MV-4-11 (cell line): ENCODE measurements at places on chromosomes 1 and 21.

DNA sequence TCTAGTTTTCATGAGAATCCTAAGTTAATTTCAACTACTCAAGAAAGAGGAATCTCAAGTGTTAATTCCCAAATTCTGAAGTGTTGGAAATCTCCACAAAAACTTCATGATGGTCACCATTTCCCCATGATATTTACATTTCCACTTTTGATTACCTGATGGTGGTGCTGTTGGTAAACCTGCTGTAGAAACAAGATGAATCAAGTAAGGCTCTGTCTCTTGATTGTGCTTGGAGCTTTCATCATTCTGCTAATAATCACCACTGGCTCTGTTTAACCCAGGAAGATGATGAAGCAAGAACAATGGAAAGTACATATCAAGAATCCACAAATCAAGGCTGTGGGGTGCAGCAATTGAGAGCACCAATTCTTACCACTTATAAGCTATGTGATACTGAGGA lies 77.8 kb downstream of the C4BPA start:
- no peak for DNase-seq

DNA sequence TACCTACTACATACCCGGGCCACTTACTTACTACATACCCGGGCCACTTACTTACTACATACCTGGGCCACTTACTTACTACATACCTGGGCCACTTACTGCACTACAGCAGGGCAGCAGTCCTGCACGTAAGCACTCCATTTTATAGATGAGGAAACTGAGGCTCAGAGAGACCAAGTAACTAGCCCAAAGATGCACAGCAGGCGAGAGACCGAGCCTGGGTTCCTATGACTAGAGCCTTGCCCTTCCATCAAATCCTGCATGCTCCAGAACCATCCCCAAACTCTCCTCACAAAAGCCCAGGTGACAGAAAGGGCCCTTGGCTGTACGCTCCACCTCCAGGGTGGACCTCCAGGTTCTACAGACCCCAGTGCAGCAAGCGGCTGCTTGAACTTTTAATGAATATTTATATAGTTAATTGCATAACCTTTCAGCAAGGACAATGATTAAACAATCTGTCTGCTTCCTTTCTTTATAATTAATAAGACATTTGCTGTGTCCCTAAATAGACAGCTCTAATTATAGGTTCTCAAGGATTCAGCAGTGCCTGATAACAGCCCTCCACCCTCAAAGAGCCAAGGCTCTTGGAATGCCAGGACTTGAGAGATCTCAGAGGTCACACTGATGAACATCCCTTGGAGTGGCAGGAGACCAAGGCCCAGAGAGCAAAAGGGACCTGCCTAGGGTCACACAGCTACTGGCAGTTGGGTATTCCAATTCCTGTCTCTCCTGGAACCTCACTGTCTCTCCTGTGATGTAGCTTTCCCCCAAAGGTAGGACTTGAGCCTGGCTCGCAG lies 43.4 kb downstream of the LRP8 start:
- DNase-seq, result no peak

- no peak for DNase-seq
Measured at GRCh38 chr1:92910081-92910480, 51.2 kb downstream of the DIPK1A start.

GRCh38 chr1:151005729-151006319 lies 878 bp downstream of the MINDY1 start:
- no peak for DNase-seq

- DNase-seq, result no peak
Measured at GRCh38 chr1:32742199-32742947, 39.8 kb upstream of the SYNC start.

- DNase-seq, result no peak
Measured at GRCh38 chr1:93969887-93970286, 60.7 kb upstream of the GCLM start.

- no peak for DNase-seq
Measured at GRCh38 chr1:241007668-241008067, 349.3 kb downstream of the RGS7 start.

- peak; percentile 26 for DNase-seq
Measured at GRCh38 chr1:112935461-112936111, 20.4 kb downstream of the SLC16A1 start.

DNA sequence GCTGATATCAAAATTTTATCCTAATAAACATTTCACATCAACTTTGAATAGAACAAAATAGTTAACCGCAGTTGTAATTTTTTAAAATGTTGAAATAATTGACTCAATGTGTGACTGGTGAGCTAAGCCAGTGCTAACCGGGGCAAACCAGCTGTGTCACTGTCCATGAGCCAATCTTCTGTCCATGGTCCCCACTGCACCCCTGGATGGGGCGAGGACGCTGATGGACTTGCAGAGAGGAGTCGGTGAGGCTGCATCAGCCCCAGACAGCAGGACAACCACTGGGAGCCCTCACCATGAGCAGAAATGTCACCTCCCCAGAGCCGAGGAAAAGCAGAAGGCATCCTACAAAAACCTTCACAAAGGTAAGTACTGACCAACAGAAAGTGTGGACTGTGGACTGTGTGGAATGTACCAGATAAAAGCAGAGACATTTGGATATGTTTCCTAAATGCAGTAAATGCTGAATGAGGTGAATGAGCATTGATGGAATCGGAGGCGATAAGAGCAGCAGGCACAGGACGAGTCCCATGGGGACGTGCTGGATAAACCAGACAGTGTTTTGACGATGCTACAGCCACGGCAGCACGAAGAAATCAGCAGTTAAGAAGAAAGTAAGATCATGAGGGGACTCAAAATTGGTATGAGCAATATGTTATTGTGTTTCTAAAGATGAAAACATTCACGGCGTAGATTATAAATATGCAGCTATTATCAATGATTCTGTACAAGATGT lies 115.0 kb upstream of the BACE2 start:
- DNase-seq, result no peak

GRCh38 chr1:160656737-160657136 lies 9.9 kb upstream of the SLAMF1 start:
- DNase-seq, result no peak

DNA sequence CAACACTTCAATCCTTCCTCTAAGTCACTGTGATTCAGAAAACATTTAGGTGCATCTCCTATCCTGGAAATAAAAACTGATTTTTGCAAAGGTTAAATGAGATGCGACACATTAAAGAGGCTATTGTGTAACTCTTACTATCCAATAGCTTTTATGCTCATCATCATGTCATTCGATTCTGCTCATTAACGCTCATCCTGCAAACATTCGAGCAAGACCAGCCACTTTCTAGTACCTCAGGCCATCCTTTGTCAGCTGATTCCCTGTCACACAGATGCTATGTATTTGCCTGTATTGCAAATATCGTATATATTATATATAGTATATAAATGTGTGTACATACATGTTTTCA lies 131.6 kb downstream of the TLR5 start:
- DNase-seq, result no peak

DNA sequence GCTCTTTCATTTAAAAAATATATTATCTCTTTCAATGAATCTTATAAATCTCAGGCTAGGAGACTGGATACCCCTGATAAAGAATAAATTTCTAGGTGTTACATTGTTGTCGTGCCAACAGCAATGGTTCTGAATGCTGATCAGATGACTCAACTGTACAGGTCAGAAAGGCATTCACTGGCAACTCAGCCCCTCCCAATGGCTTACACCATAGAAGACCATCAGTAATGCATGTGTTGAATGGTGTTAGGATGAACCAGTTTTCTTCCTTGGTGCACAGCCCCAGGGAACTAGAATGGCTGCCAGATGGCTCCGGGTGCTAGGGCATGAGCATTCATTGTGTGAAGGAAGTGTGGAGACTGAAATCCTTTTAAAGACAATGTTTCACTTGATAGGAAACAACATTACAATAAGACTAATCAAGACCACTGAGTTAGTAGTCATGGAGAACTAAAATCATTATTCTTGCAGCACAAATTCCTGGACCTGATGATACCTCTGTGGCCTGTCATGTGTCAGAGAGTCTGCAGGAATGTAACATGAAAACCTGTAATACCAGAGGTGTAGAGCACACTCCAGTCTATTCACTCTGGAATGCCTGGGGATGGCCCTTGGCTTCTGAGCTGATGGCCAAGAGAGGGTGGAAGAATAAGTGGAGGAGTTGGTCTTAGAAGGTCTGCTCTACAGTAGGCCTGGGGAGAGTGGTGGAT lies 187.7 kb upstream of the LMO4 start:
- DNase-seq, result no peak

DNA sequence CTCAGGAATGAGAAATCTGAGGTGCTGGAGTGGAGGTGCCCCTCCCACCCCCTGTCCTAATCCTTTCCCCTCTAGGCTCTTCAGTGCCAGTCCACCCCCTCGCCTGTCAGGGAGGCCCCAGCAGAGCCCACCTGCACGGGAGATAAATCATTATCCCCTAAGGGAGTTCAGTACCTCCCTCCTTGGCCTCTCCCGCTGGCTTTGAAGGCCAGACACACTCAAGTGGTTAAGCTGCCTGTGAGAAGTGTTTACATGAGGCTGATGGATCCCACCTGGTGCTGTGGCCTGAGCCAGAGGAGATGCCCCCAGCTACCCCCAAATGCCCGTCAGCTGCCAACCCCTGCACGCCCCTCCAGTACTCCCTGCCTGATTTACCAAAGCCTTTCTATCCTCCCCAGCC lies 3.7 kb downstream of the RSPO1 start:
- DNase-seq, result no peak

DNA sequence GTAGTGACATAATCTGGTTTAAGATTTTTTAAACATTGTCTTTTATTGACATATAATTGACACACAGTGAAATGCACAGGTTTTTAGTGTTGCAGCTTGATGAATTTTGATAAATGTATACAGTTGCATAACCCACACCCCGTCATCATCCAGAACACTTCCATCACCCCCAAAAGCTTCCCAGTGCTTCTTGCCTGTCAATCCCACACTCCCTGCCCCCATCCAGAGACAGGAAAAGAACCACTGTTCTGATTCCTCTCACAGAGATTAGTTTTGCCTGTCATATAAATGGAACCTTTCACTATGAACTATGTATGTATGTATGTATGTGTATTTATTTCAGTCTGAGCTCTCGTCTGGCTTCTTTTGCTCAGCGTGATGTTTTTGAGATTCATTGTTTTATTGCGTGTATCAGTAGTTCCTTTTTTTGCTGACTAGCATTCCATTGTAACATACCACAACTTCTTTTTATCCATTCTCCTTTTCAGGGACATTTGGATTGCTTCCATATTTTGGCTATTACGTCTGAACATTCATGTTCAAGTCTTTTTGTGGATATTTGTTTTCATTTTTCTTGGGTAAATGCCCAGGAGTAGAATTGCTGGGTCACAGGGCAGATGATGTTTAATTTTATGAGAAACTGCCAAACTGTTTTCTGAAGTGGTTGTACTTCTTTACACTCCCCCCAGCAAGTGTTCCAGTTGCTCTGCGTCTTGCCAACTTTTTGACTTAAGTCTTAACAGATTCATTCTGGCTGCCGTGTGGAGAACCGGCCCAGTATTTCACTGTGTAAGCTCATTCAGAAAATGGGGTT lies 8.7 kb downstream of the UBIAD1 start:
- no peak for DNase-seq

GRCh38 chr1:22080191-22080590 lies 27.7 kb downstream of the CDC42 start:
- peak; percentile 75 for DNase-seq

GRCh38 chr1:43537423-43538142 lies 6.9 kb downstream of the PTPRF start:
- no peak for DNase-seq

- no peak for DNase-seq
Measured at GRCh38 chr1:61980561-61980960, 214.1 kb upstream of the L1TD1 start.

DNA sequence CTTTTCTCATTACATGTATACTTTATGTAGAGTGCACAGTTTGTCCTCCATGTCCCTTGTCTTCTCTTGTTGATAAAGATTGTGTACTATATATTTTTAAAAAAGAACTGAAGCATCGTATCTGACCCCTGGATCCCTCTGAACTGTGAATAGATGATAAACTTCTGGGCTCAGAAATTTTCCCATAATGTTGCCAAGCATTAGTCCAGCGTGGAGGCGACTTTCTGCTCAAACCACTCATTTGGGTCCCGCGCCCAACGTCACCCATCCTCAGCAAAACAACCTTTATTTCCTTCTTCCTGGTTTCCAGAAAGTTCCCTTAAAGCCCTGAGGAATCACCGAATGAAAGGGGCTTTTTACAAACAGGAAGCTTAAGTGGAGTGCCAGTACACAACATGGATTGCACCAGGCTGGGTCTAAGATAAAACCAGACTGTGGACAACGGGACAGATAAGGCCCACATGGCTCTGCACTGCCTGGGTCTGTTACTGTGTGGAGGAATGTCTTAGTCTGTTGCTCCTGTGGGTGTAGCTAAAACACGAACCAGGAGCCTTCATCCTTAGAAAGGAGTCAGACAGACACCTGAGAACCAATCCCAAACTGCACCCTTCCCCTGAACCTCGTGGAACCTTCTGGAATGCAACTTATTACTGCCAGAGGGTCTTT lies 15.6 kb downstream of the EVA1C start:
- DNase-seq, result no peak

- no peak for DNase-seq
Measured at GRCh38 chr1:230230273-230230672, 163.2 kb downstream of the GALNT2 start.

GRCh38 chr21:36149788-36150711 lies 6.6 kb upstream of the DOP1B start:
- peak; percentile 99 for DNase-seq

- DNase-seq, result no peak
Measured at GRCh38 chr21:34815831-34816705, 147.3 kb downstream of the CLIC6 start.

DNA sequence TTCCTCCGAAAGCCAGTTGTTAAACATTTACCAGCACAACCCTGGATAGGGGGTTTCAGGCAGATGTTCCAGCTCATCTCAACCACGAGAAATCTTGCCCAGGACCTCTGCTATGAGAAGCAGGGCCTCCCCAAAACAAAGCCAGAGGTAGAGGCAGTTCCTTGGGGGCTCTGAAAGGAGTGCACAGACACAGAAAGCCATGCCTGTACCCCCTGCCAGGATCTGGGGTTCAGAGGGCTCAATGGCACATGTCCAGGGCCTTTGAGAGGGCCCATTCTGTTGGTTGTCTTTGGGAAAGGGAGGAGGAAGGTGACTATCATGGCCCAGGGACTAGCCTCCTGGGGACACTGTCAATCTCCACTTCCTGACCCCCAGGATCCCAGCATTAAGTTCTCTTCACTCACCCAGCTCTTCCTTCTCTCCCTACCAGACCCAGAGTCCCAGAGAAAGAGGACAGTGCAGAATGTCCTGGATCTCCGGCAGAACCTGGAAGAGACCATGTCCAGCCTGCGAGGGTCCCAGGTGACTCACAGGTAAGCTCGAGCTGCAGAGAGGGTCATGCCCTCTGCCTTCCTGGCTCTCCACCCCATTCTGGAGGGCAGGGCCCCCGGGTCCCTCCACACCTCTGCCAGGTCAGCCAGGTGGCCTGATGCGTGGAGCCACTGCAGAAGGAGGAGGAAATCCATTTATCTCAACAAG lies 116.4 kb upstream of the IPO9 start:
- DNase-seq, result no peak

- no peak for DNase-seq
Measured at GRCh38 chr1:13554798-13555197, 28.8 kb upstream of the PDPN start.
